ENCODE measurements at places on chromosomes 3 and 15.

DNA sequence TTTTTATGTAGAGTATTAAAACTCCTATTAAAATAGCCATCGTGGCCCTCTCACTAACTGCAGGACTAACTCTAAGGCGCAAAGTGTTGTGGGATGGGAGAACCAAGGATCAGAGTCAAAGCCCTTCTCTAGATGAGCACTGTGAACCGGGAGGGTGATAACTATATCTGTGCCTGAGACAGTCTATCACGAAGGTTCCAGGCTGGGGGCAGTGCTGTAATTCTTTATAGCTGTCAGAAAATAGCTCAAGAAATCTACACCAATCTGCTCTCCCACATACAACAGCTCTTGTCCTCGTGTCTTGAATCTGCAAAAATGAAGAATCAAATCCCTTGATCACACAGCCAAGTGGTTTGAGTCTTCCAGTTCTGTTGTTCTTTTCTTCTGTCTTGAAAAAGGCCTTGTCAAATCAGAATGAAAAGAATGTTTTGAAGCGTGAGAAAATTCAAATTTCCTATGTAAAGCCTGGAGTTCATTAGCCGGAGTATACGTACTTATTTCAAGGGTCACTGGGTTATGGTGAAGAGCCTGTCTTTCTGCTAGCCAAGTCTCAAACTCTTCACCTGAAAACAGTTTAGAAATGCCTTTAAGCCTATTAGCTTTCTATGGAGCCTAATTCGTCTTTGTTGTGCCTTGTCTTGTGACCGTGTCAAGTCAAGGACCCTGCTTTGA is 185.3 kb upstream of the NECTIN3 start:
- DNase-seq = no peak

DNA sequence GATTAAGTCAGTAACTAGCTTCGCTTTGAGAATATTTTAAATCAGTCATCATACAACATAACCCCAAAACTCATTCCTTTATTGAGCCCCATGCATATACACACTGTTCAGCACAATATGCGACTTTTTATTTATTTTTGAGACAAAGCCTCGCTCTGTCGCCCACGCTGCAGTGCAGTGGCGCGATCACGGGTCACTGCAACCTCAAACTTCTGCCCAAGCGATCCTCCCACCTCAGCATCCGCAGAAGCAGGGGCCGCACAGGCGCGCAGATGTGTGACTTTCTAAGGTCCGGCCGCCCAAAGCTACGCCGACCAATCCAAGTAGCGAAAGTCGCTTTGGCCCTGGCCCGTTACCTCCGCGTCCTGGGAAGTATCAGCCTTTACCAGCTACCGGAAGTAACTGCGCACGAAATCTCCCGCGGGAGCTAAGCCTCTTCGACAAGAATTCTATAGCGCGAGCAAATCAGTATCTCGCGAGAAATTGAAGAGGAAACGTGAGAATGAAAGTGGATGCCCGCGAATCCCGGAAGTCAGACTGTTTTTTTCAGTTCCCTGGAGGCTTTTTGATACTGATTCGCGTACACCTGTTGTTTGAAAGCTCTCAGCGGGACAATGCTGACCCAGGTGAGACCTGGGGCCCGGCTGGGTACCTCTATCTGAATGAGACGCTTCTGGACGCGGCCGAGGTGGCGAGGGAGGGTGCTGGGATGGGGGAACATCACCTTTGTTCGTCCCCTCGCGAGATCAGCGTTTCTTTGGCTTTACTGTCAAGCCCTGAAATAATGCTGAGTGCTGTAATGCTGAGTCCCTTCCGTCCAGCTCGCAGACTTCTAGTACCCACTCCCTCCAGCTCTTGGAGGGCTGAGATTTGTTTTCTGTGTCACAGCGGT is at the start of the genes DHFR2 and NSUN3:
Gene DHFR2, minus strand, starts transcription at position 404 of the 892 bp plus-strand sequence. CDS start 1,405 bp downstream, outside the sequence.
Gene NSUN3, plus strand, starts transcription at position 549 of the 892 bp plus-strand sequence. Its CDS starts 66 bp downstream, at position 615.
- DNase-seq = peak; percentile 99

GRCh38 chr3:86420990-86421739 is 569.8 kb downstream of the VGLL3 start:
- DNase-seq = no peak

- DNase-seq = no peak
Observed at GRCh38 chr15:83549623-83550022, 102.5 kb downstream of the SH3GL3 start.

DNA sequence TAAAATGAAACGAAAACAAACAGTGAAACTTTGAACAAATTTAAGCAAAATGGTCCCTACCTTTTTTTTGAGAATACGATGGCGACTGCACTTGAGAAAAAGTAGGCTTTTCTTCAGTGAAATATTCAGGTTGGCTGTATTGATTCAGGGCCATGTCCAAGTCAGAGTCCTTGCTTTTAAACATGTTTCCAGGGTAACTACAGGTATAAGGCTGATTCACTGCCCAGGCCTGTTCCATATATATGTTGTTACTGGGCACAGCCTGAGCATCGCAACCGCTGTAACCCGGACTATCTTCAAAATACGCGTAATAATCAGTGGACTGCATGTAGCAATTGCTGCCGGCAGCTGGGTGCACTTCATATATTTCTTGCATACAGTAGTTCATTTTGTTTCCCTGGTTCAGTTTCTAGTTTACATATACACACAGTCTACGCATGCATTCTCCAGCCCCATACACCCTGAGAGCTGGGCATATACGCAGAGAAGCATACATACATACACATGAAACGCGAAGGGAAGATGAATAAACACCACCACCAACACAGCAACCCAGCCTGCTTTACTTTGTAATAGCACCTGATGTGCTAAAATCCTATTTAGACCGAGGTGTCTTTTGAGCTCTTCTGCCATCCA is 220.0 kb downstream of the NR1D2 start:
- DNase-seq = no peak

- no peak for DNase-seq
Observed at GRCh38 chr3:197495999-197496745, 59.6 kb downstream of the BDH1 start.
